ENCODE measurements at places on chromosomes 2 and 18.

GRCh38 chr2:58138396-58139030 is 91.9 kb downstream of the VRK2 start:
- DNase-seq: no peak

DNA sequence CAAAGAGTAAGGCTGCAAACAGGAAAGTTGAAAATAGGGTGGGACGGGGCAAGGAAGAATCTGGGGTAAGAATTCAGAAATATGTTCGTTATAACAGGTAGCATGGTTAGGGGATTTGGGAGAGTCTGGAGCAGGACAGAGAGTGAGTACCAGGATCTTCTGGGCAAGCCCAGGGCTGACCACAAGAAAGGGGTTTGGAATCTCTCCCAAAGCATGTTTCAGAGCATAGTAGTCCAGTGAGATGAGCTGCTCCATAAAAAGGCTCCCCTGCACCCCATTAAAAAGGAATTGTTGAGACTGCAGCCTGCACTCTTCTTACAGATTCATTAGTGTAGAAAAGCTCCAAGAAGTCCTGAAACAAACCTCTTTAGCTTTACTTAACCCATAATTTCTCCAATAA is 291.1 kb downstream of the MTX2 start:
- DNase-seq: no peak

GRCh38 chr2:13768274-13768673 is 864.2 kb upstream of the LRATD1 start:
- DNase-seq: no peak

DNA sequence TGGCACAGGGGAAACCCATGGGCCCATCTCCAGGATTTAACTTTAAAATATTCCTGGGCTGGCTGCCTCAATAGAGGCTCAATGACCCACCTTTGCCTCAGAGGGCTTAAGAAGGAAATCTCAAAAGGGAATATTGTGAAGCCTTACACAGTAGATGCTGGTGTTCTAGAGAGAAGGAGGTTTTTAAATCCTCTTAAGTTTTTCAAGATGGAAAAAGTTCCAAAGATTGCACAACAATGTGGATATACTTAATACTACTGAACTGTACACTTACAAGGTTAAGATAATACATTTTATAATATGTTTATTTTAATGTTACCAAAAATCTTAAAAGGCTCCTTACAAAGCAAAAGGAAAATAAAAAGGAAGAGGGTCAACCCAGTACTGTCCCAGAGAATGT is 54.9 kb upstream of the LCLAT1 start:
- DNase-seq: no peak

- DNase-seq: no peak
Measured at GRCh38 chr2:86623043-86623493, 597 bp downstream of the RNF103 start.

- no peak for DNase-seq
Measured at GRCh38 chr2:139099721-139100120, 319.5 kb upstream of the NXPH2 start.

- peak; percentile 50 for DNase-seq
Measured at GRCh38 chr2:86753606-86754005, 33.5 kb downstream of the RMND5A start.

DNA sequence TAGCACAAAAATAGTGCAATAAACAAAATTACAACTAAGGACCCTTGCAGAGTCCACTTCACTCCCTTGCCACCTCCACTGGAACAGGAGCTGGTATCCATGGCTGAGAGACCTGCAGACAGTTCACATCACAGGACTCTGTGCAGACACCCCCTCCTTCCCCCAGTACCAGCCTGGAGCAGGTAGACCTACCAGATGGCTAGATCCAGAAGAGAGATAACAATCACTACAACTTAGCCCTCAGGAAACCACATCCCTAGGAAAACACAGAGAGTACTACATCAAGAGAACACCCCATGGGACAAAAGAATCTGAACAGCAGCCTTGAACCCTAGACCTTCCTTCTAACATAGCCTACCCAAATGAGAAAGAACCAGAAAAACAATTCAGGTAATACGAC is 49.8 kb downstream of the FBXO15 start:
- DNase-seq: no peak

DNA sequence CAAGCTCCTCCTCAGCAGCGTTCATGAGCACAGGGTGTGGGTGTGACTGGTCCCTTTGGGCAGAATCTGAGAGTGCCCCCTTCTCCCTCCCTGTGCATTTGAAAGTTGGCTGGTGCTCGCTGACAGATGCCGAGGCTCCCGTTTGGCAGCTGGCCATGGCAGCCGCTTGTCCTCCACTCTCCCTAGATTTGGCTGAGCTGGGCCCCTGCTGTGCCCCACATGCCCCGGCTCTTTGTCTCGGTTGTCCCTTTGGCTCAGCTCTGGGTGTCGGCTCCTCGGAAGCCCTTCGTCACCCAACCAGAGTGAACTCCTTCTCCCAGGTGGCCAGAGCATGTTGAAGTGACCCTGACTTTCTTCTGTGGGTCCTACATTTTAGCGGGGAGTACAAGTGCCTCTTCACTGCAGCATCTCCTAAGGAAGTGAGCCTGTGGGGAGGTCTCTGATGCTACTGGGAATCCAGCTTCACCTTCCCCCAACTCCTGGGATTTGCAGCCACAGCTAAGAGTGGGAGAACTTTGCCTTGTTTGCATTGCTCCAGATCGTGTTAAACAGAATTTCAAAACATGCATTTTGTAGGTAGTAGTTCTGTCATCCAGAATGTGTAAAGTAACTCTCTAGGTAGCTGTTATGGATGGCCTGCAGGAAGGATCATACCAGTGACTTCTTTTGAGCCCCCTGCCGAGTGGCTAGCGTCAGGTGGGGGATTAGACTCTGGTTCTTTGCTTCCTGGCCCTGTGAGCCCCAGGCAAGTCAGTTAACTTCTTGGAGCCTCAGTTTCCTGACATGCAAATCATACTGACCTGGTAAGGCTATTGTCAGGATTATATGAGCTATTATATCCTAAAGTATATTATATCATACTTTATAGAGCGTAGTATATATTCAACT is 24.2 kb downstream of the HPCAL1 start:
- no peak for DNase-seq

DNA sequence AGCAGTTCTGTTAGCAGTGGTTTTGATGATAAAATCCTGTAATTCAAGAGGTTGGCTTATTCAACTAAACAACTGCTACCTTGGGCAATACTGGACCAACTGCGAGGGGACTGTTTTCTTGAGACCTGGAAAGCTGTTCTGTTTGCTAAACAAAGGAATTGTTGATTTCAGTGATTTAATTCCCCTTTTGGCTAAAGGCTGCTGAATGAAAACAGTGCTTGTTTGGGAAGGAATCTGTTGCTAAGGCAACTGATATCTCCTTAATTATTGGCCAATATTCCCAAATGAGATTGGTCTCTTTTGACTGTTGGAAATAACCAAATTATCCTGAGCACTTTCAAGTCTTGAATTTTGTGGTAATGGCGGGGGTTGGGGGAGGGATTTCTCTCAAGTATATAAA is 136.8 kb downstream of the CAMKMT start:
- DNase-seq: peak; percentile 4

DNA sequence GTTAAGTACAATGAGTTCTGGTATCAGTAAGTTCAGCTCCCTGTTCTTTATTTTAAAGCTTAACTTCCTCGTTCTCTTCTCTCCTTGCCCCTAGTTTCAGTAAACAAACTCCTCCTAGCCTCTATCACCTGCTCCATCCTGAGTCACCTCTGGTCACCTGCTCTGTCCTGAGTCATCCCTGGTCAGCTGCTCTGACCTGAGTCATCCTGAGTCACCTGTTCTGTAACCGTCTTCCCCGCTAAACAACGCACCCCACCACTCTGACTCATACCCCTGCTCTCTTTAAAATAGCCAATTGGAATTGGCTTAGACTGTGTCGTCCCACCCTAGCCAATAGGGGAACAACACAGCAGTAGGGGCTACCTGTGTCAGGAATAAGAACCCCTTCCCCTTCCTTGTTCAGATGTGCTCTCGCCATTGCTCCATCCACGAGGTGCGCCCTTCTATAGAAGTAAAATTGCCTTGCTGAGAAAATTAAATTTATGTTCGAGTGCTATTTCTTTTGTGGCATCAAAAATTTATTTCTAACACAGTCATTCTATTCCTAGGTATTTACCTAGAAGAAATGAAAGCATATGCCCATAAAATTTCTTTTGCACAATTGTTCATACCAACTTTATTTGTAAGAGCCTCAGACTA is 24.9 kb upstream of the RMND5A start:
- DNase-seq: no peak

- no peak for DNase-seq
Measured at GRCh38 chr2:174775571-174775980, 11.3 kb upstream of the CHRNA1 start.

- peak; percentile 50 for DNase-seq
Measured at GRCh38 chr2:203672856-203673255, 33.6 kb upstream of the CD28 start.

DNA sequence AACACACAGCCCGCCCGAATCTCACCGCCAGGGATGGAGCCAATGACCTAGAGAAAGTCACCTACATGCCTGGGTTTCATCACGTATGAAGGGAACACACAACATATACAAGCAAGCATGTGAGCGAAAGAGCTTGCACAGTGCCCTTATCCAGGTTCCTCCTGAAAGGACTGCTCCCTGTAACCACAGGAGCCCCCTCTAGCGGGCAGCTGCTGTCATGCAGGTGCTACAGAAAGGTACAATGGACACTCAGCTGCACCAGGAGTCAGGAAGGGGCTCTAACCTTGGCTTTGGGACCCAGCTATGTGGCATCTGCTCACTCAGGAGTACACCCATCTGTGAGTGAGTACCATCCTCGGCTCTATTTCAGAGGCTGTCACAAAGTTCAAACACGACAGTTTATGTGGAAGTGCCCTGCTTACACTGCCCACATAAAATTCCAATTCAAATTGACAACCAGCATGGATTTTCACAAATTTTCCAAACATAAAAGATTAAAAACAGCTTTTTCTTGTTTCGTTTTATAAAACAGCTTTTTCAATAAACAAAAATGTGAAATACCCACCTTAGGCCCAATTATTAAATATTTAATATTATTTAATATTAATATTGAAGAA is 3.5 kb downstream of the NDUFA10 start:
- peak; percentile 68 for DNase-seq

DNA sequence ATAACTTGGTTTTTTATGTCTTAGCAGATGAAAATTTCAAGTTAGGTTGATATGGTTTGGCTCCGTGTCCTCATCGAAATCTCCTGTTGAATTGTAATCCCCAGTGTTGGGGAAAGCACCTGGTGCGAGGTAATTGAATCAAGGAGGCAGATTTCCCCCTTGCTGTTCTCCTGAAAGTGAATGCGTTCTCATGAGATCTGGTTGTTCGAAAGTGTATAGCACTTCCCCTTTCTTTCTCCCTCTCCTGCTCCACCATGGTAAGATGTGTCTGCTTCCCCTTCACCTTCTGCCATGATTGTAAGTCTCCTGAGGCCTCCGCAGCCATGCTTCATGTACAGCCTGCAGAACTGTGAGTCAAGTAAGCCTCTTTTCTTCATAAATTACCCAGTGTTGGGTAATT is 242.1 kb upstream of the TNP1 start:
- no peak for DNase-seq

DNA sequence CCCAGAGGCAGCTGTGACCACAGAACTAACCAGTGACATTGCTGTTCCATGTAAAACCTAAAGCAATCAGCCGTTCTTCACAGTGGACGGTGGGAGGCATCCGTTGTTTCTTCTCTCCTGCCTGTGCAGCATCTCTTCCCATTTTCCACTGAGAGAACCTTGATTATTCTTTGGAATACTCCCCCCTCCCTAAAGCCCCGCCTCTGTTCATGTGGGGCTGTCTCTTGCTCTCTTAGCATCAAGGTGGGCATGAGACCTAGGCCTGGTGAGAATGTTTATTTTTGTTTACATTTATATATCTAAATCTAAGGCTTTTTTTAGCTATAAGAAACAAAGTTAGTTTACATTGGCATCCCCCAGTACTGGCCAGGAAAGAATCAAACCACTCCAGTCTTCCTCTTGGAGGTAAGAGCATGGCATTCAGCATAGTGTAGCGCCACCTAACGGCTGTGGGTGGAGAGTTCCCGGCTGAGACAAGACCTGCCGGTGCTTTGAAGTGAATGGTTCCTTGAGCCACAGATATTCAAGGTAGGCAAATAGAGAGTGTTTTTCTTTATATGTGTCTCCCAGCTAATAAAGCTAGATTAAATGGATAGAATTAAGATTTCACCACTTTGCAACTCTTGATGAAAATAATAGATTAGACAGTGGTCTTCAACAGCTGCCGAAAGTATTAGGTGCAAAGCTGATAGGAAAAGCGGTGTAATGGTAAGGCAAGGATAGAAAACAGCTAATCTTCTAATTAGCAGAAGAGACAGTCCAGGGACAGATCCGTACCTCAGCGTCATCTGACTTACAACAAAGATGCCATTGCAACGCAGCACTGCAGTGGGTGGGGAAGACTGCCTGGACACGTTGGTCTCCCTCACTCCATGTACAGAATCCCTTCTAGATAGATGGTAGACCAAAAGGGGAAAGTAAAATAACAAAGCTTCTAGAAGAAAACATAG is 219.6 kb upstream of the RAB12 start:
- DNase-seq: peak; percentile 83

DNA sequence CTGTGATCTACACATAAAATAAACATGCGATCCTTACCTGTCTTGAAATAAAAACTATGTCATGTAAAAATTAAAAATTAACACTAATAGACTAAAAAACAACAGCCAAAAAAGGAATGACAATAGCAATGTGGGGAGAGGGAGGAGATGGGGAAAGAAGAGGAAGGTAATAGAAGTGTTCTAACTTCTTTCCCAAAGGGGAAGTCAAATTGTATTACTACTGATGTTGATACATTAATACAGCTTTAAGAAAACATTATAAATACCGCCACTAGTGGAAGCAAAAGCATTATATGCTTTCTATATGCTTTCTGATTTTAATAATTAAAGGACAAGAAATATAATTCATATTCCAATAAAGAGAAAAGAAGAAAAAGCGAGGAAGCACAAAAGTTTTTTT is 22.2 kb downstream of the ZNF516 start:
- DNase-seq: no peak

DNA sequence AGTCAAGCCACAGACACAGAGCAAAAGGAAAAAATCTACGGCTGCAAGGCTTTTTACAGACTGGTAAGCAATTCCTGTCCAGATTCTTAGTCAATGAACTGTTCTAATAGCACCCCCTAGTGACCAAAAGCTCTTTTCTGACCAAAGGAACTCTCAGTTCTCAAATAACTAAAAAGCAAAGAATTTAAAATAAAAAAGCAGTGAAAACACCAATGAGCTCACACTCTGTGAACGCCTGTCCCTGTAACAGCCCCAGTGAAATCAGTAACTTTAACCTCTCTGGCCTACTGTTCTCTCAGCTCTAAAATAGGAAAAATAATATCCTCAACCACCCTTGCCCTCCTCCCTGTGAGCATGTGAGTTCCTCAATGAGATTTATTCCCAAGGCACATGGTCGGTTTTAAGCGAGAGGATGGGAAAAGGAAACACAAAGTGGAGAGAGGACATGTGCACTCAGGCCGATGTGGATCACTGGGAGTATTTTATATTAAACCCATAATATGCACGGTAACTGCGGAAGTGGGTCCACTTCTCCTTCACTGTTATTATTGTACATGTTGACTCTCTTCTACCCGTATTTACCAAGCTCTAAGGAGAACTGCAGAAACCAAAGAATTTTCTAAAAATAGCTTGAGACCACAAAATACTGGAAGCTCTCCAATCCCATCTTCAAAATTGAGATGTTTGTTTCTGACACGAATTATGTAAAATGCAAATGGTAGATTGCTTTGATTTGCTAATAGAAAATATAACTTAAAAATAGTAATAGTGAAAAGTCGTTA is 128.5 kb downstream of the STK39 start:
- DNase-seq: peak; percentile 89

Measured in cardiac fibroblast (primary cell).